ENCODE measurements at places on chromosomes 1 and 21.

- DNase-seq = no peak
These were observed 14.3 kb upstream of the PCP4 start for GRCh38 chr21:39852726-39853500.

GRCh38 chr1:78651241-78651640 lies 1.6 kb downstream of the IFI44 start:
- peak; percentile 6 for DNase-seq

DNA sequence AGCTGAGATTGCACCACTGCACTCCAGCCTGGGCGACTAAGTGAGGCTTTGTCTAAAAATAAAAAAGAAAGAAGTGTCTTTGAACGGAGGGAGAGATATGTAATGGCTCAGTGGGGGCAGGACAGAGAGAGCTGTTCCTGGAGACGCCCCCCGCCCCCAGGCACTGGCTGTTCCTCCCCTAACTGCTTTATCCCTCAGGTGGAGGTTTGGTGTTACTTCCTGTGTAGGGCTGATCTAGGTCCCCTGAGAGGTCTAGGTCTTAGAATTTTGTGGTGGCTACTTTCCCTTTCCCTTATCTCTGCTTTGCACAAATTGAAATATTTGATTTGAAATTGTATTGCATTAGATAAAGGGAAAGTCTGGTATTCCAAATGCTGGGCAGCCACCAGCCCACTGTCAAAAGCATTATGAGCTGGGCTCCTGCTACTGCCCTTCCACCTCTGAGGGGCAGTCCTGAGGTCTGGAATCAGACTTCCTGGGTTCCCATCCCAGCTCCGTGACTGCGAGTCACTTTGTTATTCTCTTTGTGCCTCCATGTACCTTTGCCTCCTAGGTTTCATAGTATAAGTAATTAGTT lies 134.8 kb upstream of the KIF26B start:
- no peak for DNase-seq

GRCh38 chr1:167543199-167543990 lies 10.2 kb downstream of the CREG1 start:
- peak; percentile 17 for DNase-seq

DNA sequence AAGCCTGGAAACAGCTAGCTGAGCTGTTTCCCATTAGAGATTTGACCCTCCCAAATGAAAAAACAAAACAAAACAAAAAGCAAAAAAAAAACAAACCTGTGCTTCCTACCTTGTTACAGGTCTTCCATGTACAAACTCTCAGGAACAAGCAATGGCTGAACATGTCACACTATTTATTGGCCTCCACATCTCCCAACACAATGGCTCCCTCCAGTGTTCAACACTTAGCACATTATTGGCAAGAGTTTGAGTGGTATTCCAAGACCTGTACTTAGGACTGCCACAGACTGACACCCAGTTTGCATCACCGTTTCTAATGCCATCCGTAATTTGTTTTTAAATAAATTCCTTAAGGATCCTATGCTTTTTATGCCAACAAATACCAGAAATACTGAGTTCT lies 195.0 kb upstream of the OLFM3 start:
- DNase-seq = peak; percentile 19

- DNase-seq = no peak
These were observed 8.7 kb downstream of the ADAMTS1 start for GRCh38 chr21:26836528-26836927.

DNA sequence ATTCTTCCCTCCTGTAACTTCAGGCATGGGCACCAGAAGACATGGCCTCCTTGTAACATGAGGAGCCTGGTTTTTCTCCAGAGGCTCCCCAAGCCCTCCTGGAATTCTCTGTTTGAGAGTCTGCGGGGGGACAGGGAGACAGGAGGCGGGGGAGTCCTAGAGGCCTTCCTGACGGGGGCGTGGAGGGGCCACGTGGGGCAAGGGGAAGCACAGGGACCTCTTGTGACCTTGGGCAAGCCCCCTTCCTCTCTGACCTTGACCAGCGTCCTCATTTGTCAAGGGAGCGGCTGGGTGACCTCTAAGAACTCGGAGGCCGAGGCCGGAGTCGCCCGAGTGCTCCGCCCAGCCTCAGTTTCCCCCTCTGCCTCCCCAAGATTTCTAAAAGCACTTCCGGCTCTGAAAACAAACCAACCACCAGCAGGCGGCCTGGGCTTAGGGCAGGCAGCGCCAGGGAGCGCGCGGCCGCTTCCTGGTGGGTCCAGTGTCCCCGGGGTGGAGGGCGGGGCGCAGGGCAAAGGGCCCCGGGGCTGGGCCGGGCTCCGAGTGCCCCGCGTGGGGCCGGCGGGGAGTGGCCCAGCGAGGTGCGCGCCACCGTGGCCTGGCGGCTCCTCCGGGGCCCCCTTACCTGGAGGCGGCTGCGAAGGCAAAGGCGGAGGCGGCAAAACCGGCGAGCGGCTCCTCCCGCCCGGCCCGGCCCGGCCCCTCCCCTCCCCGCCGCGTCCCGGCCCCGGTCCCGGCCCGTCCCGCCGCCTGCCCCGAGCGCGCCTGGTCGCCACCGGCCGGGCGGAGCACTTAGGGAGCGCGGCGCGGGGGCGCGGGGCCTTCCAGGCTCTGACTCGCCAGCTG lies at the start of gene TMCO4:
TMCO4 (minus strand) TSS at position 687 of the 846 bp plus-strand sequence. CDS start 19,158 bp downstream, outside the sequence.
- DNase-seq = no peak

GRCh38 chr1:247332215-247332622 lies 552 bp upstream of the ZNF496 start:
- DNase-seq = peak; percentile 49

- DNase-seq = no peak
These were observed 39.2 kb upstream of the LRRC8D start for GRCh38 chr1:89781494-89782126.

- peak; percentile 65 for DNase-seq
These were observed 24.5 kb downstream of the ADARB1 start for GRCh38 chr21:45098867-45099266.

GRCh38 chr1:23964790-23965740 lies 5.4 kb downstream of the PNRC2 start:
- DNase-seq = no peak

DNA sequence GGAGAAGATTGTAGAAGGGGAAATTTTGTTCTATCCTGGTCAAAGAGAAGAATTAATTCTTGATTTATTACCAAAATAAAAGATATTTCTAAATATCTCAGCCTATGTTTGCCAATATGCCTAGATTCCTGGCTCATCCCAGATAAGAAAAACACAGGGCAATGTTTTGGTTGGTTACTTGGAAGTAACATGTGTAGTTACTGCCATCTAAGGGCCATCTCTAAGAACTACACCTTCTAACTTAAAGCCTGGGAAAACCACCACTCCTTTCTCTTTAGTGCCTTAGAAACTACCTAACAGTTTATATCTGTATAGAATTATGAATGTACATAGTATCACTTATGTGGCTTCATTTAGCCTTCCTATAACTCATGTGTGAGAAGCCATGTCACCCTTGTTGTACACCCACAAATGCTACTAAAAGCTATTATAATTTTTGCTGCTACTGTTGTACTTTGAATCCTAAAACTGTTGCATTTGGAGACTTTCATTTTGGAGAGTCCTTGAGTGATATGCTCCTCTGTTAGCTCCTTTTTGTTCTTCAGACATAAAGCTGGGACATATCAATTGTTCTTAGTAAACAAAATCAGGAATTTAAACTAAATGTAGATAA lies 4.5 kb downstream of the AIM2 start:
- DNase-seq = no peak

DNA sequence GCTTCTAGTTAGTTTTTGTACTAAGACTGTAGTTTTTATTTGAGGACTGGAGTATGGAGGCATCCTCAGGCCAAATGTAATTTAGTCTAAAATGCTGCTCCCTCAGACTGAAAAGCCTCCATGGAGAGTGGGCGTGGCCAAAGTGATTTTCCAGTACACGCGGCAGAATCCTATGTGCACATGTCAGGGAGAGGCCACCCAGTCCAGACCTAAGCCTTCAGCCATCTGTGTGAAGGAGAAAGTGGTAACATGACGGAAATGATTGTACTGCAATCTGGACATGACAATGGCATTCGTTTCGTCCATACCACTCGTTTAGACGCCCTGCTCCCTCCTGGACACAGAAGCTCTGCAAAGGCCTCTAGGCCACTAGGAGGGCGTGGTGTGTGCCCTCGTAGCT lies 56.2 kb downstream of the PCP4 start:
- no peak for DNase-seq

DNA sequence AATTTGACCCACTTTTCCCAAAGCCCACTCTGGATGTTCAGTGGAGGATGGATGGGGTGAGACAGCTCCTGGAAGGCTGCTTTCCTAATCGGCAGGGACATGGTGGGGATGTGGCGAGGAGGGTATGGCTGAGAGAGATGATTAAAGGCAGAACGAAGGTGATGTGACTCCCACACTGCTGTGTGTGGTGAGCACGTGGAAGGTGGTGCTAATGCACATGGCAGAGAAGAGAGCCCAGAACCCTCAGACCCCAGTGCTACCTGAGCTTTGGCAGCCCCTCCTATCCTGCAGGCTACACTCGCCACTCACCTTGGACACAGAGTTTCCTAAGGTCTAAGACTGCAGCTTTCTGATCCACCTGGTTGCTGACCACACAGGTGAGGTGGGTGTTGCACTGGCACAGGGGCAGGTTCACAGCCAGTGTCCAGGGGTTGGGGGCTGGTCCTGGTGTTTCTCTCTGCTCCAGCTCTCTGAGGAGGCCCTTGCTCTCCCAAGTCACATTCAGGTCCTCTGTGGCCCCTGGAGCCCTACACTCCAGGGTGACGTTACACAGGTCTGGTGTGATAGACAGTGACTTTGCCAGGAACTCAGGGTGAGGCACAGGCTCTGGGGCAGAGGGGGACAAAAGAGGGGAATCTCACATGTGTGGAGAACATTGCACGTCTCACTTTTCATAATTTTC lies 151.4 kb upstream of the ETV3 start:
- DNase-seq = no peak

DNA sequence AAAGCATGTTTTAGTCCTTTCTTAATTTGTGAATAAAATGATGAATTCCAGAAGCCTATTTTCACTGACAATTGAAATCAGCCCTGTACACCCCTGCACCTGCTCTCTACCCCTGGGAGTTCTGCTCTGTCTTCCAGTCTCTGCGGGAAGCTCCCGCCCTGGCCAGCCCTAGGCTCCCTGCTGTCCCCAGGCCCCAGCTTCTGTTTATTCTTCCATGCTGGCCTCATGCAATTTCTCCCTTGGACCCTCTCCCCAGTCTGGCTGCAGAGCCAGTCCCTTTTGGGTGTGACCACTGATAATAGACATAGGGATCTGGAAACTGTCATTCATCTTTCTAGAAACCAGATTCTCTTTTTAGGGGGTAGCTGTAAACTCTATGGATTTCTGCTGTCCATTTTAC lies 258.6 kb downstream of the GRIK3 start:
- DNase-seq = no peak

- no peak for DNase-seq
These were observed 107.0 kb downstream of the NAV1 start for GRCh38 chr1:201645956-201646355.

DNA sequence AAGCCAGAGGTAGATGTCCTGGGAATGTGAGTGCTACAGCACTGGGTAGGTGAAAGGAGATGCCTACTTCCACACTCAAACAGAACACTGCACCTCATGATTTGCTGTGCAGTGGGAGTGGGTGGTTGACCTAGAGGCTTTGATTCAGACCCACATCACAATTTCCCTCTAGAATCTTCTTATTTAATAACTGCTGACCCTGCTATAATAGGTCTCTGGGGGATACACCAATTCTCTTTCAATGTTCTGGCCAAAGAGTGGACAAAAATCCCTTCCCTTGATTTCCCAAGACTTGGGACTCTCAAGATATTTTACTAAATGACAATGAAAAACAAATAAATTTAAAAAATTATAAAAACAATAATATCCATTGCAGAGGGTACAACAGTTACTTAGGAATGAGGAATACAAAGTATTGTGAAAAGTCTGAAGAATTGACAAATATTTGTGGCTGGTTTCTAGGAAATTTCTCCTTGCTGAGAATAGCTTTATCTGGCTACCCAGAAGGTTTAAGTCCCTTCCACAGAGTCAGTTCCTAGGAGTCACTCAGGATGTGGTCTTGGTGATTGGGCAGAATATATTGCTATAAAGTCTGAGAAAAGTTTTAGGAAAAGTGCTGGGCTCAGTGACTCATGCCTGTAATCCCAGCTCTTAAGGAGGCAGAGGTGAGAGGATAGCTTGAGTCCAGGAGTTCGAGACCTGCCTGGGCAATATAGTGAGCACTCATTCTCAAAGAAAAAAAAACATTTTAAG lies 2.4 kb upstream of the FCGR2A start:
- DNase-seq = no peak
